ENCODE measurements at places on chromosomes 5 and 9.

DNA sequence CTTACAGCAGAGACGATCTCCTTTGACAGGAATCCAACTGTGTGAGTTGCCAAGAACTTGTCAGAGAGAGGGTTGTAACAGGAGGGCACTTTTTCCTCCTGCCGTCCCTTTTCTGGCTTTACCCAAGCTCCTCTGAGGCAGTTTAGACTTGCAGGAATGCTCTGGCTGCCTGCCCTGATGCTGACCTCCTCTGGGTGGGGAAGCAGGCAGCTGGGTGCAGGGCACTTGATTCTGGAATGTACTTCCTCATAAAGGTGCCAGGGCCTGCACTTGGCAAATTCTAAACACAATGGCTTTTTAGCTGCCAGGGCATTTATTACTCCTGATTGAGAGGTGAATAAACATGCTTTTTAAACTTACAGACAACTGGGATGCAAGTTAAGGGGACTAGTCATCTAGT is 190.4 kb downstream of the EPB41L4A start:
- no peak for DNase-seq

- DNase-seq: no peak
Measured at GRCh38 chr5:26986985-26987384, 51.4 kb downstream of the CDH9 start.

GRCh38 chr5:109997161-109997560 is 307.4 kb downstream of the MAN2A1 start:
- DNase-seq: no peak

- no peak for DNase-seq
Measured at GRCh38 chr9:131179561-131180219, 54.3 kb downstream of the NUP214 start.

- no peak for DNase-seq
Measured at GRCh38 chr5:79774171-79774854, 84.7 kb downstream of the CMYA5 start.

DNA sequence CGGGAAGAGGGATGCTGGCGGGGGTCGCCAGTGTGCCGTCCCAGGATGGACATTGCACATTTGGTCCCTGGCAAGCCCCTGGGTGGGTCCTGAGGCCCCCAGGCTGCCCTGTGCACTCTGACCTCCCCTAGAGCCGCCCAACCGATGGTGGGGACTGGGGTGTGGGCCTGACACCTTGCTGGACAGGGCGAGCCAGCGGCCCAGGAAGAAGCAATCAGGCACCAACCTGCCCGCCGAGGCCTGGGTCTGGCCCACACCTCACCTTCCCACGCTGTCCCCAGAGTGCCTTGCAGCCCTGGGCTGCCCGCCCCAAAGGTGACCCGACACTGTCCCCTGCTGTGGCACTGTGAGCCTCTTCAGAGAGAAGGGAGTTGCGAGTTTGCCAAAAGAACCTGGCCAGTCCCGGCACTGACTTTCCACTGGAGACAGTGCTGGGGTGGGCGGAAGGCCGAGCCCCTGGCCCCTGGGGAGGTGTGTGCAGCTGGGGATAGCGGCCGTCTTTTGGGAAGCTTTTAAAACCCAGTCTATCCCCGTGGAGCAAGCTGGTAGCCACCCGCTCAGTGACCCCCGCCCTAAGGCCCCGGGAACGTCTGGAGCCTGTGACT is 12.0 kb upstream of the NRARP start:
- DNase-seq: no peak

- no peak for DNase-seq
Measured at GRCh38 chr5:124665625-124666024, 80.8 kb downstream of the ZNF608 start.

GRCh38 chr9:15420796-15421195 is 1.9 kb upstream of the SNAPC3 start:
- DNase-seq: no peak

DNA sequence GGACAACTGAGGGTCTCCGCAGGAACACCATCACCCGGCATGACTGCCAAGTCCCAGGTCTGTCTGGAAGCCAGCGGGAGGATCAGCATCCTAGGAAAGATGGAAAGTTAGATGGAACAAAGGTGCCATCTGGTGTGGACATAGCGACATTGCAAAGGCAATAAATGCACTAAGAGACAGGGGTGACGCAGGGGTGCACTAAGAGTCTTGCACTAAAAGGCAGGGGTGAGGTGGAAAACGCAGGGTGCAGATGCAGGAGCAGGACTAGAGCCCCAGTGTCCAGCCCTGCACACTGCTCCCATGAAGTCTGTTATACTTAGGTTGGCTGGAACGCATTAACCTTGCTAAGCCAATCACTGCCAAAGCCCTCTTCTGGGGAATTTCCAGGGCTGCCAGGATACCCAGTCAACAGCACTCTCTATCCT is 15.5 kb downstream of the ATOX1 start:
- DNase-seq: no peak

GRCh38 chr9:13898957-13899356 is 415.0 kb downstream of the NFIB start:
- DNase-seq: no peak

- DNase-seq: no peak
Measured at GRCh38 chr5:1967736-1968135, 85.0 kb upstream of the IRX4 start.

- no peak for DNase-seq
Measured at GRCh38 chr5:5014586-5015235, 125.4 kb upstream of the ADAMTS16 start.

DNA sequence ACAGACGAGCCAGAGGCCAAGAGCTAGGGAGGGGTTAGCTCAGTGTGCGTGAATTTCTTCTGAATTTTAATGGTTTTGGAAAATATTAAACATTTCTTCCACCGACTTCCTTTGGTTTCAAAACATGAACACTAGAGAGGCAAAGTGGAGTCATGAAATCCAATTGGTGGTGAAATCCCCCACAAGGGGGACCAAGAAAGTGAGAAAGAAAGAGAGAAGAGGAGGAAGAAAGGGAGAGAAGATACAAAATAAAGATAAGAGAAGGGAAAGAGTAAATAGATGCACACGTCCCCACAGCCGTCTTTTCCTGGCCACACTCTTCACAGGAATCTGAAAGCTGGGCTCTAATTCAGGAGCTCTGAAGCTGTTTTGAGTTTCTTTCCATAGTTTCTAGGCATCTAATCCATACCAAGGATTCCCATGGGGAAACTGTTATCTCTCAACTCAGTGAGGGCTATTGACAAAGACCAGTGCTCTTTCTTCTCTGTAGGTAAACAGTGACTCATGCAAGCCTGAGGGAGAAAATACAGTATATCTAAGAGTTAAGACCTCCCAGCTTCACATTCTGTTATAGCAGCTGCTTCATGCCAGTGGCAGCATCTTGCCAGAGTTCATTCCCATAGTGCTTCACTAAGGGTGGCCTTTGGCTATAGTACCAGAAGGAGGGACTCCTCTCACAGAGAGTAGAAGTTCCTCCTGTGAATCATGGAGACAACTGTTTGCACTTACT is 115.8 kb upstream of the LIFR start:
- no peak for DNase-seq

DNA sequence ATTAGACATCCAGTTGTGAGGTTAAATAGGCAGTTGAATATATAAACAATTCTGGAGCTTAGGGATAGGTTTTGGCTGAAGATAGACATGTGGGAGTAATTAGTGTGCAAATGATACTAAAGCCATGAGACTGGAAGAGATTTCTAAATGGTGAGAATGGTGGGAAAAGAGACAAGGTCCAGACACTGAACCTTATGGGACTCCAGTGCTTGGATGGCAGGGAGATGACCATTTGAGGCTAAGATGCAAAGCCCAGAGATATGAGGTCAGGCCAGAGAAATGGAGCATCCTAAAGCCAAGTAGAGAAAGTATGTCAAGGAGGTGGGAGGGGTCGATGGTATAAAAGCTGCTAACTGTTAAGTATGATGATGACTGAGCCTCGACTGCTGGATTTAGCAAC is 115.6 kb downstream of the SEMA5A start:
- DNase-seq: no peak

DNA sequence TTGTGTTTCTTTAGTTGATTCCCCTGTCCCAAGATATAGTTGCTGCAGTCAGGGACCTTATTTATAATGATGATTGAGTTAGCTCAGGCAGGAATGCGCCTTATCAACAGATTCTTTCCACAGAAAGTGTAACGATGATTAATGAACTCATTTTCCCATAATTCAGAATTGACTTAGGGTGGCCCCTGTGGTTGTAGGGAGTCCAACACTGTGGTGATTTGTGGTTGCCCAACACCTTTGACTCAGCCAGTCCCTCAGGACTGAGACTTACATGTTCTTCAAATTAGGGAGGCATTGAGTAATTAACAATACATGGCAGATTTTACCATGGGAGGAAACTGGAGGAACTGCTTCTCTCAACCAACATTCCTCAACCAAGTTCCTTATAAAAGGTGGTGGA is 221.9 kb downstream of the GABRG2 start:
- no peak for DNase-seq

DNA sequence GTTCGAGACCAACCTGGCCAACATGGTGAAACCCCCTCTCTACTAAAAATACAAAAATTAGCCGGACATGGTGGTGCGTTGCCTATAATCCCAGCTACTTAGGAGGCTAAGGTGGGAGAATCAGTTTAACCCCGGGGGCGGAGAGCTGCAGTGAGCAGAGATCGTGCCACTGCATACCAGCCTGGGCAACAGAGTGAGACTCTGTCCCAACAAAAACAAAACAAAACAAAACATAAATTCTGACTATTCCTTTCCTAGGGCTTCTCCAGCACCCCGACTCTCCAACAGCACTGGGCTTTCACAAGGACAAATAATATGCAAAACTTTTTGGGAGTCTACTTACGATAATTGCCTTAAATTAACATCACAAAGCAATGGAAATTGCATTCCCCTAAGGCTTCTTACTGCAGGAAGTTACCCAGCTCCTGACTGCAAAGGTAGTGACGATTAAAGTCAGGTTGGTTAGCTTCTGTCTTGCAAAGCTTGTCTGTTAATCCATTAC is 15.9 kb upstream of the CDKN2AIPNL start:
- no peak for DNase-seq

DNA sequence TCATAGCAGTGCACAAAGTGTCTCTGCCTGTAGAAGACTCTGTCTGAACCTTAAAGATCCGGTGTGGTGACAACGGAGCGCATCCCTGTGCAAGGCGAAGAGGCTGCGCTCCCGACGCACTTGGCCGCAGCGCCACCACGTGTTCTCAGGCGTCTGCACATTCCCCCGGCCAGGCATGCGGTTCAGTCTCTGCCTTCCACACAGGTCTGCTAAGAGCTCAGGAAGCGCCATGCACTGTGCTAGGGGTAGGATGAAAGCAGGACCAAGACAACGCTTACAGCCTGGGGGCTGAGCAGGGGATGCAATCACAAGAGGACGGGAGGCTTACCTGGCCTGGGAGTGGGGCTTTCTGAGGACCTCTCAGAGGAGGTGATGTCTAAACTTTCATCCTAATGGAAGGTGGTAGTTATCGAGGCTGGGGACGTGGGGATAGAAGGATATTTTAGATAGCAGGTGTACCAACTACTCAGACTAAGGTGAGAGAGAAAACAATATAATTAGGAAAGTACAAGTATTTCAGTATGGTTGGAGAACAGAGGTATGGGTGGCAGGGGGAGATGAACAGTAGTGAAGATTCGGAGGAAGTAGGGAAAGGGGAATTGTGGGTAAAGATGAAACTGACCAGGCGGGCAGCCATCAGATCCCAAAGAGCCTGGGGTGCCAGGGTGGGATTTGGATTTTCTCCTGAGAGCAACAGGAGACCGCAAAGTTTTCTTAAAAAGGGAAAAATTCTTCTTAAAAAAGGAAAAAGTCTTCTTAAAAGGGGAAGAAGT is 13.3 kb downstream of the CAPSL start:
- DNase-seq: peak; percentile 82

DNA sequence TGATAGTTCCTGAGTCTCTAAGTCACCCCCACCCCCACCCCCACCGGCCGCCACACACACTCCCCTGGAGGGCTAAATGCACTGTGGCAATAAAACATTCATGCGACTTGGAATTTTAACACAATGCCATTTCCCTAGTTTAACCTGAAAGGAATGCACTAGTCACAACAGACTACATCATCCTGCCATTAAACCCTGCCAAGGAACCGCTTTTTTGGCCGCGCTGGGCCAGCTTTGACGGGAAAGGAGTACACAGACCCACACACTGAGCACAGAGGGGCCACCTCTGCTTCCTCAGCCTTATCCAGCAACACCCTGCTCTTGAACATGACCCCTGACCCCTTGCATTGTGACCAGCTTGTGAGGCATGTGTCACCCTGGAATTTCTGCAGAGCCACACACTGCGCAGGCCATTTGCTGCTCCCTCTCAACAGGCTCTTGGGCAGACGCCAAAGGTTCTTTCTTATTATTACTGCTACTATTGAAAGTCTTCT is 165.3 kb downstream of the BNC2 start:
- DNase-seq: no peak

DNA sequence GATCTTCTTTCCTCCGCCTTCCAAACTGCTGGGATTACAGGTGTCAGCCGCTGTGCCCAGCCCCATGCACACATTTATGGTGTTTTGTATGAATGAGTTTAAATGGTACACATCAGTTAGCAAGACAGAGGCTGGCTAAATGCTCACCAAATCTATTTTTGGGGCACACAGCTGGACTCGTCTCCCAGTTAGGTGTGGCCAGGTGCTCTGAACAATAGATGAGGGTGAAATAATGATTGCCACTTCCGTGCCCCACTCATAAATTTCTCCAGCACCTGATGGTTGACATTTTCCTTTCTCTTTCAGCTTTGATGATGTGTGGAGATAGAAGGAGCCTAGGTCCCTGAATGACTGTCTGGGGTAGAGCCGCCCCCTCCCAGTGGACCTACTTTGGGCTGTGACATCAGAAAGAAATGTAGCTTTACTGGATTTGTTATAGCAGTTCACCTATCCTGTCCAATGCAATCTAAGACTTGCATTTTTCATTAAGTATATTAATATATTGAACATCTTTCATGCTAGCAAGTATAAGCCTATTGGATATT is 8.6 kb upstream of the RAPGEF1 start:
- DNase-seq: no peak

DNA sequence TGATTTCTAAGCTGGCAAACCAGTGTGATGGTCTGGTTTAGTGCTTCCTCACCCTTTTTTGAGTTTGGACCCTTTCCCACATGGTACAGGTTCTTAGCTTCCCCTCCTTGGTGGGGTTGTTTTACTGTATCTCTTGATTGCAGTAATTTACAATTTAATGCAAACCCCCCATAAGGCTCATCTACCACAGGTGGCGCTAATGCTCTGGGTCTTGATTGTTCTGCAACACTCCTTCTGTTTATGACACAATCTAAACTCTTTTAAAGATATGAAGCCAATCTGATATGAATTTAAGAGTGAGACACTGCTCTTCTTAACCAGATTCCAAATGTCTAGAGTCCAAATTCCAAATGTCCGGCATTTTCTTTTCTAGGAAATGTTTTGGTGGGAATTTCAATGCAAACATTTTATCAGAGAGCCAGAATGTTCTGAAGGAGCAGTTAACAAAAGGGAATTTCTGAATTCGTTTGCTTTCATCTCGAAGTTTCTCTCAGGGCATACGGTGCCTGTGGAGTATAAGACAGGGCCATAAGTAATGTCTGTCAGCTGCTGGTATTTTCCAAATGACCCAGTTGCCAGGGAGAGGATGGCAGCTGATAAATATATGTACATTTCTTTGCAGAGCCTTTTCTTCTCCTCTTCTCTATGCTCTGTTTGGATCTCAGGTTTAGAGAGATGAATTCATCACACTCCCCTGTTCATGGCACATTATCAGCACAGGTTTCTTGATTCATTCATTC is 246.8 kb downstream of the ARHGAP26 start:
- peak; percentile 28 for DNase-seq

GRCh38 chr5:146805081-146805480 is 73.5 kb downstream of the PPP2R2B start:
- no peak for DNase-seq

Measured in CD4-positive, alpha-beta T cell treated with Interleukin-15 for 1 hour (primary cell).